ENCODE measurements at places on chromosomes 12 and 14.
A peak's percentile ranks its signal among the peaks of the same experiment; 100 is the strongest.

GRCh38 chr12:72602581-72602980 is 330.4 kb downstream of the TRHDE start:
- DNase-seq = no peak

GRCh38 chr12:51403681-51404136 is 12.5 kb upstream of the GALNT6 start:
- DNase-seq = peak; percentile 47

- no peak for DNase-seq
Measured at GRCh38 chr12:123120452-123121166, 30.3 kb downstream of the PITPNM2 start.

DNA sequence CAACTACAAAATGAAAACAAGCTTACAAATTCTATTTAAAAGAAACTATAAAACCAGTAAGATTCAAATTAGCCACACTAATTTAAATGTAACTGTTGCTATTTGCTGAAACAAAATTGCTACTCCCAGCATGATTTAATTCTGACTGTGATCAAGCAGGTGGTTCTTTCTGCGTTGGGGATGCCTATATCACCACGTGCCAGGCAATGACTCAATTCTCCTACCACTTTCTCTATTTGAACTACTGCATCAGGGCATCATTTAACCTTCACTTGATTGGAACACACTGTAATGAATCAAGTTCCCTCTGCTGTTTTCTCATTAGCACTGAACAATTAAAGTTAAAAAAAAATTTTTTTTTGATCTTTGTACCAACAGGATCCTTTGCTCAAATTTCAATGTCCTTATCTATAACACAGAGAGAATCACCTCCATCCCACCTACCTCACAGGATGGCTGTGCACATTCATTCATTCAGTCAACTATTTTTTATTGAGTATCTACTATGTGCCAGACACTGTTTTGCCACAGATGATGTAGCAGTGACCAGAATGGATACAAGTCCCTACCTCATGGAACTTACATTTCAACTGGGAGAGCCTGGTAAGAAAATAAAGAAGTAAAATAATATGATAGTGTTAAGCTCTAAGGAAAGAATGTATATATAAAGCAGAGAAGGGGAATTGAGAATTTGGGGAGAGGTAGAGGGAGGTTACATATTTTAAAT is 8.0 kb upstream of the ACTN1 start:
- DNase-seq = no peak

- DNase-seq = no peak
Measured at GRCh38 chr12:63893170-63893569, 48.7 kb downstream of the SRGAP1 start.

GRCh38 chr14:22381408-22381760 is 207.6 kb downstream of the DAD1 start:
- no peak for DNase-seq

DNA sequence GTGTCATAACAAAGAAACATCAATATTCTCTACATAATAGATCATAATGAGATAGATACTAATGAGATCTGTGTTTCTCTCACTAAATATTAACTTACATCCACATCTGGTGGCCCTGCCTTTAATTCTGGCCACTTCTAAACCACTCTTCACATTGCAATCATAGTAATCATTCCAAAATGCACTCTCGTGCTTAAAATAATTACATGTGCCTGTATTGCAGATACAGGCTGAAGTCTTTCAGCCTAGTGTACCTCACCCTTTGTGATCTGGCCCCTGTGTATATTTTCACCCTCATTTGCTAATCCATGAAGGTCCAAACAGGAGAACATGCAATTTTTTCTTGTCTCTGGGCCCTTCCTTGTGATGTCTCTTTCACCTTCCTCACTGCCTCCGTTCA is 108.0 kb downstream of the LIN7A start:
- DNase-seq = no peak

DNA sequence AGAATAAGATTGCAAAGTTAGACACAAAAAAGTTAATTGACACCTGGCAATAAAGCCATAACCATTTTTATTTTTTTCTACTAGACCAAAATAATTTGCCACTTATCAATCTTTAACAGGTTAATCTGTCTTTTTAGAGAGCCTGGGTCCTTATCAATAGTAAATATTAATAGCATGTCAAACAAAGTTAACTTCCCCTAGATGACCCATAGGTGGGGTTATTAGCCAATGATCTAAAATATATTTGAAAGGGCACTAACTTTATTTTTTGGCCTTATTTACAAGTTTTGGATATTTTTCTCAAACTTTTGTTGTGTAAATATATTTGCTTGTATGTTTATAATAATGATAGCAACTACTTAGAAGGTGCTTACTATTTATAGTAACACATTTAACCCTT is 3.9 kb downstream of the ANKRD33 start:
- peak; percentile 50 for DNase-seq

DNA sequence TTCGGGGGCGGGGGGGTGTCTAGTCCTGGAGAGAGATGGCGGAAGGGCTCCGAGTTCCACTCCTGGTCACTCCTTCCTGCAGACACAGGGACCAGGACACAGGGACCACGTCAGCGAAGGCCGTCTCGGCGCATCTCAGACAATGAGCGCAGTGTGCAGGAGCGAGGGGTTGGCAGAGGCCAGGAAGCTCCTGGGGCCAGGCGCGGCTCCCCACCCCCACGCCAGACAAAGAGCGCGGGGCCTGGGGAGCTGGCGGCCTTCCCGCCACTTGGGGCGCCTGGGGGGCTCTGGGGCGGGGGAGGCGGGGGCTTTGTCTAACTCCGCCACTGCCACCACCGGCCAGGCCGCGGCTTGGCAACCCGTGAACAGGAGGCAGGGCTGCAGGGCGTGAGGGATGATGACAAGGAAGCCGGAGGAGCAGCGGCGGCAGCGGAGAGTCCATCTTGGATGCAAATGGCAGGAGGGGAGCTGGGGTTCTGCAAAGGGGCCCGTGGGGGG is 2.2 kb downstream of the CDK2AP1 start:
- DNase-seq = peak; percentile 17

GRCh38 chr12:60197589-60197988 is 601.8 kb downstream of the SLC16A7 start:
- DNase-seq = no peak

DNA sequence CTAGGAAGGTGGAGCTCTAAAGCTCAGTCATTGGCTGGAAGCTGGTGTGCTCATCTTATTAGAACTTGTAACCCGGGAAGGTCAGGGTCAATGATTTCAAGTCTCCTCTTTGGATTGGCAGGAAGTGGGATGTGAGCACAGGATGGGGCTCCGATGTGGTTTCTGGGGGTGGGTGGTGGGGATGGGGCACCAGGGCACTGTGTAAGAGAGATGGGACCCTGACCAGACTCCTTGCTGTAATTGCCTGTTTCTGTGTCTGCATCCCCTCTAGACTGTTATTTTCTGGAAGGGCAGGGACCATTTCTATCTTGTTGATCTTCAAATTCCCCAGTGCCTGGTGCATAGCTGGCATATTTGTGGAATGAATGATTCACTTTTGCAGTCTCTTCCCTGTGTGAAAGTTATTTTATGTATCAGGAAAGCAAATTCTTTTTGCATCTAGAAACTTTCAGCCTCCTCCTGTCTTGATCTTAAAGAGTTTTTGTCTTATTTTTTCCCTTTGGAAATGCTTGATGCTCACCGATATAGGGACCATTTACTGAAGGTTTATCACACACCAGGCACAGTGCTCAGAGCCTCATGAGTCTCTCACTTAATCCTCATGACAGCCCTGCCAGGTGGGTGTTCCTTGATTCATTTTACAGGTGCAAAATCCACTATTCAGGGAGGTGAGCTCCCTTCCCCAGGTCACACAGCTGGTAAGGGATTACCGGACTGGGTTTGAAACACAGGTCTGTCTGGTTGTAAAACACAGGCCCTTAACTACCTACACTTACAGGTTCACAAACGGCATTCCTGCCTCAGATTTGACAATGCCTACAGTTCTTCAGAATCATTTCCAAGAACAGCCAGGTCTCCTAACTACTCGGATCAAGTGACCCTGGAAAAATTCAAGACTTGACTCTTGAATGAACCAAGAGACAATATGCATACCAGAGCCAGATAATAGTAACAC is 86.9 kb upstream of the IGF1 start:
- DNase-seq = no peak

- DNase-seq = no peak
Measured at GRCh38 chr12:97168804-97169203, 261.7 kb downstream of the NEDD1 start.

DNA sequence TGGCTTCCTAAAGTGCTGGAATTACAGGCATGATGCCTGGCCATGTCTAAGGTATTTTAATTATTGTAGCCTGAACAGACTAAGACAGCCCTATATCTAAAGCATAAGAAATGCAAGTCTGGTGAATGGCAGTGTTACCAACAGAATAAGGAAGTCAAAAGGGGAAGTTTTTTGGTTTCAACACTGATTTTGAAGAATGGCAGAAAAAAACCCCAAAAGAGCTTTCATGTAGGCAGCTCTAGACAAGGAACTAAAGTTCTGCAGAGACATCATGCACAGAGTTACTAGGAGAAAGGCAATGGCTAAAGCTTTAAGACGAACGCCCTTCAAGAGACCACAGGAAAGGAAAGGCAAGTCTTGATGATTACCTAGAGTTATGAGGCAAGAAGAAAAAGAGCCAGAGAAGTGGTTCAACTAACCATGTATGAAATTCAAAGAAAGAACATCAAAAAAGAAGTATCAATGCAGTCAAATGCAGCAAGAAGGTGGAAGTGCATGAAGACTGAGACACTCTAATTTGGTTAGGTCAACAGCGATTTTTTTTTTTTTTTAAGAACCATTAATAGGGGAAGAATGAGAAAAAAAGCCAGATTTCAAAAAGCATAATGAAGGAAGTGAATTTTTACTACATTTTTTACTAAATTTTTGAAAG is 50.8 kb downstream of the RPS6KA5 start:
- peak; percentile 97 for DNase-seq

- no peak for DNase-seq
Measured at GRCh38 chr14:86464341-86464740, 934.4 kb downstream of the FLRT2 start.

- peak; percentile 22 for DNase-seq
Measured at GRCh38 chr12:48819986-48820725, 1.9 kb downstream of the CACNB3 start.

GRCh38 chr14:100896369-100897060 is 7.0 kb downstream of the RTL1 start:
- DNase-seq = no peak

DNA sequence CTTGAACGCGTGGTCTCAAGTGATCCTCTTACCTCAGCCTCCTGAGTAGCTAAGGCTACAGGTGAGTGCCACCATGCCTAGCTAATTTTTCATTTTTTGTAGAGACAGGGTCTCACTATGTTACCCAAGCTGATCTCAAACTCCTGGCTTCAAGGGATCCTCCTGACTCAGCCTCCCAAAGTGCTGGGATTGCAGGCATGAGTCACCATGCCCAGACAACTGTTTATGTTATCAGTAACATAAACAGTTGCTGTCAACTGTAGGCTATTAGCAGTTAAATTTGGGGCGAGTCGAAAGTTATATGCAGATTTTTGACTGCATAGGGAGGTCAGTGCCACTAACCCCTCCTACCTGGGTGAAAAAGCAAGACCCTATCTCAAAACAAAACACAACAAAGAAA is 26.2 kb upstream of the LRRK2 start:
- DNase-seq = no peak

DNA sequence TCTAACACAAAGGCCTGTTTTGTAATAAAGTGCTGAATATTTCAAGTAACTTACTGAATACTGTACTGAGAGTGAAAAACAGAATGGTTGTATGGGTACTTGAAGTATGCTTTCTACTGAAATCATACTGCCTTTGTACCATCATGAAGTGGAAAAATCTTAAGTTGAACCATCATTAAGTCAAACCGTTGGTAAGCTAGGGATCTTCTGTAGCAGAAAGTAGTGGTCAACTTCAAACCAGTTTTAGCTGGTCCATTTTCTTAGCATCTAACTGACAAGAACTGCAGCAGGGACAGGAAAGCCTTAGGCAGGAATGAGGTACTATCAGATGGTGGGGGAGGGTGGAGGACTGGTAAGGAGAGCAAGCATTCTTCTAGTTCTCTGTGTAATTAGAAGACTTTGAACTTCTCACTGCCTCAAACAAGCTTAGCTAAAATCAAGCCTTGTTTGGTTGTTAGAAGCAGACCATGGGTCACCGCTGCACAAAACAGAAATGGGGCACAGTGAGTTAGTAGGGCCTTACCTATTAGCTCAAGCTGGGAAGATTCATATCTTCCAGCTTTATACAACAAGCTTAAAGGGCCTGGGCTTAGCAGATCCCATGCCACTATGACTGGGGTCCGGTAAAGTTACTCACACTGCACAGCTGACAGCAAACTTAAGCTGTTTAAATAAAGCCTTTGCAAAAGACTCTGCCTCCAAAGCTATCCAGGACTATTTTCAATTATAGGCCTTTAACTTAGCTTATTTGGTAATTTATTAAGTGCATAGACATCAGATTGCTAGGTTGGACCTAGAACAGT is 73.8 kb downstream of the ACADS start:
- no peak for DNase-seq

- DNase-seq = peak; percentile 98
Measured at GRCh38 chr12:124754949-124755800, 108.5 kb downstream of the SCARB1 start.

GRCh38 chr12:1205512-1206060 is 214.6 kb downstream of the ERC1 start:
- no peak for DNase-seq

GRCh38 chr14:34496679-34497513 is 34.9 kb upstream of the SPTSSA start:
- no peak for DNase-seq

- no peak for DNase-seq
Measured at GRCh38 chr14:34718750-34719304, 4.4 kb upstream of the CFL2 start.

DNA sequence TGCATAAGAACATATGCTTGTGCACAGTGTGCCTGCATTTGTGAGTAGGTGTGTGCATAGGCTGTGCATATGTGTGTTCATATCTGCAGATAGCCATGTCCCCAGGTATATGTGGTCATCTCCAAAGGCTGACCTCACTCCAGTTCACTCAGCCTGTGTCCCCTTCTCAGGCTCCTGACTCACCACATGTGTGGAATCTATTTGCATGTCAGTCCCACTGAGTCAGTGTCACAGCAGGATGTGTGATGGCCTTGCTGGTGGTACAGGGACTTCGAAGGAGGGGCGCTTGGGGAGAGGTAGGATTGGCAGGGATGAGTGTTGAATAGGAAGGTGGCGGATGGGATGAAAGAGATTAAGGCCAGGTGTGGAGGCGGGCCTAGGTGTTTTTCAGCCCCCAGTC is 35.5 kb downstream of the KRT80 start:
- DNase-seq = no peak

- no peak for DNase-seq
Measured at GRCh38 chr12:1993871-1994371, 10.3 kb downstream of the DCP1B start.

DNA sequence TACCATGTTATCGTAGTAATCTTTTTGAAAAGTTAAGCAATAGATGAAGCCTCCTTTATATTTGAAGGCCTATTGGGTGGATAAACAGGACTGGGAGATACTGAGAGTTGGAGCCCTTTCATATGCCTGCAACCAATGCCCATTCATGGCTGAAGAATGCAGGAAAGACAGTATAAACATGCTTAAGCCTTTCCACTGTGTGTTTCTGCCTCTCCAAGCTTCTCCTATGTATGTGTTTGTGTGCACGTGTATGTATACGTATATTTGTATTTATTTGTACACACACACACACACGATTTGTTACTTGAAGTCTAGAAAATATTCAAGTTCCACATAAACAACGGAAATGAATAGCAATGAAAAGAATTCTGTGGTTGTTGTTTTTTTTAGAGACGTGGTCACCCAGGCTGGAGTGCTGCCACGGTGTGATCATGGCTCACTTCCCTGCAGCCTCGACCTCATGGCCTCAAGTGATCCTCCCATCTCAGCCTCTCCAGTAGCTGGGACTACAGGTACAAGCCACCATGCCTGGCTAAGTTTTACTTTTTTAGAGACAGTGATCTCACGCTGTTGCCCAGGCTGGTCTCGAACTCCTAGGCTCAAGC is 1453.5 kb downstream of the AACS start:
- DNase-seq = no peak

Measured in Kasumi-1 (cell line).